Right renal cortex interstitium (tissue), 3 donors: ENCODE measurements at places on chromosomes 13 and 19. TPM values are rescaled to one million over a fixed set of nuclear protein-coding genes. Genes with fewer than 3 reads are reported as not detected.

DNA sequence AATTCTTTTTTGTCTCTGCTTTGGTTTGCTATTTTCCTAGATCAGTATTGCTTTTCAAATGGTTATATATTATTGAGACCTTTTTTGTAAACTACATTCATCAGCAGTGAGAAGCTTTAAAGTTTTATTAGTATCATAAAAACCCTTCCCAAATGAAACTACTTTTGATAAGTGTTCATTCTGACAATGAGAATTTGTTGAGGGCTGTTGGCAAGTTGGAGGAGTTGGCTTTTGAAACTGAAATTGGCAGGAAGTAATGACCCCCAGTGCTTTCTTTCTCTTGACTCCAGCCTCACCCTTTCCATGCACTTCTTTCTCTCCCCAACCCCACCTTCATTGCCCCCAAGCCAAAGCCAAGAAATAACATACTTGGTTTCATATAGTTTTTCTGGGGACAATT lies 113.8 kb downstream of the ZIC5 start:
- no peak for DNase-seq

- no peak for DNase-seq
These were observed 112.3 kb downstream of the MIPEP start for GRCh38 chr13:23776698-23777574.

Gene FAM32A
- 127 TPM for polyA plus RNA-seq

Gene PPP1R12C
- 64.1 TPM for polyA plus RNA-seq

Gene KISS1R
- polyA plus RNA-seq, result 0.67 TPM
